ENCODE measurements at places on chromosomes 13 and 19.

- DNase-seq, result no peak
Measured at GRCh38 chr13:112244061-112244460, 132.1 kb upstream of the SPACA7 start.

DNA sequence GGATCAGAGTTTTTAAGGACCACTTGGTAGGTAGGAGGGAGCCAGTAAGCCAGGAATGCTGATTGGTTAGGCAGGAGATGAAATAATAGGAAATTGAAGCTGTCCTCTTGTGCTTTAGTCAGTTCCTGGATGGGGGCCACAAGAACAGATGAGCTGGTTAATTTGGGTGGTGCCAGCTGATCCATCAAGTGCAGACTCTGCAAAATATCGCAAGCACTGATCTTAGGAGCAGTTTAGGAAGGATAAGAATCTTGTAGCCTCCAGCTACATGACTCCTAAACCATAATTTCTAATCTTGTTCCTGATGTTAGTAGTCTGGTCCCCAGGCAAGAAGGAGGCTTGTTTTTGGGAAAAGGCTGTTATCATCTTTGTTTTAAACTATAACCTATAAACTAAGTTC is 117.9 kb upstream of the GPR12 start:
- no peak for DNase-seq

DNA sequence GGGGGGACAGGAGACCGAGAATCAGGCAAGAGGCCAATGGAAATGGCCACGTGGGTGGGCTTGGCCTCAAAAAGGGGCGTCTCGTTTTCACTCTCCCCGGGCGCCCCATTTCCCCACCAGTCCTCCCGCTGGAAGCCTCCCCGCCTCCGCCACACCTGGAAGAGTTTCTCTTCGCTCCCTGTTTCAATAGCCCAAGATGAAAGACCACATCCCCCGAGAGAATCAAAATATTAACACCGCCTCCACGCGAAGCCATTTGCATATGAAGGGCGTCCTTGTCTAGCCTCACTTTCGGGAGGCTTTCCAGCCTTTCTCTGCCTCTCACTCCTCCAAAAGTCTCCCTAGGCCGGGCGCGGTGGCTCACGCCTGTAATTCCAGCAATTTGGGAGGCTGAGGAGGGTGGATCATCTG is 691 bp upstream of the OLFM2 start:
- DNase-seq, result no peak

GRCh38 chr13:100506154-100506553 is 82.4 kb downstream of the GGACT start:
- peak; percentile 47 for DNase-seq

GRCh38 chr19:37468961-37469777 is at the start of gene ZNF570:
Gene ZNF570, plus strand, starts transcription at chr19:37469356. Its CDS starts 999 bp downstream, at chr19:37470355.
- peak; percentile 91 for DNase-seq

GRCh38 chr13:100515410-100515800 is 73.2 kb downstream of the GGACT start:
- no peak for DNase-seq

Data from activated naive CD4-positive, alpha-beta T cell treated with anti-CD3 and anti-CD28 coated beads, Interleukin-2, amount 50 U/mL, for 16 hours (primary cell).